Stimulated activated CD4-positive, alpha-beta T cell treated with anti-CD3 and anti-CD28 coated beads, TNF-alpha, amount 100 ng/mL, for 1 hour (primary cell): ENCODE measurements at places on chromosomes 2 and 18.

GRCh38 chr18:9065864-9066263 is 36.6 kb upstream of the NDUFV2 start:
- DNase-seq: no peak

GRCh38 chr2:119230219-119231185 is 6.9 kb downstream of the STEAP3 start:
- no peak for DNase-seq

DNA sequence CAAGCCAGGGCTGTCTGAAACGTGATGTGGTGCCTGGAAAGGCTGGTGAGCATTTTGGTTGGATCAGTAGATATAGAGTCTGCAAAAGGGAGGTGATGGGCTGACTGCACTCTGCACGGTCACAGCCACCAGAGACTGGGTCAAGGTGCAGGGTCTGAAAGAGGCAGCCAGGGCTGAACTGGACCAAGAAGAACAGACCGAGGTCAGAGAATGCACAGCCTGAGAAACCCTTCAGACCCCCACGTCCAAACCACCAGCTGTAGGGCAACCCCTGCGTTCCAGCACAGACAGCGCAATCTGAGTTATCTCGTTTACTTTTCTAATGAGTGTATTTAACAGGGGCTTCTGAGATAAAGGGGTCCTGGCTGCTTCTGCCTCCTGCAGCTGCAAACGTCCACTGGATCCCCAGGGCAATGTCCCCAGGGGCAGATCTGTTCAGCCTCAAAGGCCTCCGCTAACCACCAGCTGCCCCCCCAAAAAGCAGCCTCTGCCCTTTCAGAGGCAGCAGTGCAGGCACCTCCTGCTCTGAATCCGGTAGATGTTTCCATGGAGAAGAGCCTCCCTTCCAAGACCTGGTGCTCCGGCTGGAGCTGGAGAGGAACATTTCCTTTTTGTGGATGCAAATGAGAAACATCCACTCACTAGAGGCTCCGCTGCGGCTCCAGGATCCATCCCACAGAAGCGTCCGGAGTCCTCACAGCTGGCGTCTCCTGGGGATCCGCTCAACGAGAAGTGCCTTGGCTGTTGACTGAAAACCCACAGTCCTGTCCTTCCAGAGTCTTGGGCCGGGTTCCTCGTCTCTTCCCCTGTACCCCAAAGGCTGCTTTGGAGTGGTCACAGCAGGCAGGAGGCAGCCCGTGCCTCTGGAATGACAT is 970 bp upstream of the KCNG2 start:
- no peak for DNase-seq

- no peak for DNase-seq
Measured at GRCh38 chr2:227933884-227934283, 62.5 kb downstream of the DAW1 start.

- DNase-seq: no peak
Measured at GRCh38 chr2:48525269-48525943, 4.5 kb upstream of the STON1 start.

DNA sequence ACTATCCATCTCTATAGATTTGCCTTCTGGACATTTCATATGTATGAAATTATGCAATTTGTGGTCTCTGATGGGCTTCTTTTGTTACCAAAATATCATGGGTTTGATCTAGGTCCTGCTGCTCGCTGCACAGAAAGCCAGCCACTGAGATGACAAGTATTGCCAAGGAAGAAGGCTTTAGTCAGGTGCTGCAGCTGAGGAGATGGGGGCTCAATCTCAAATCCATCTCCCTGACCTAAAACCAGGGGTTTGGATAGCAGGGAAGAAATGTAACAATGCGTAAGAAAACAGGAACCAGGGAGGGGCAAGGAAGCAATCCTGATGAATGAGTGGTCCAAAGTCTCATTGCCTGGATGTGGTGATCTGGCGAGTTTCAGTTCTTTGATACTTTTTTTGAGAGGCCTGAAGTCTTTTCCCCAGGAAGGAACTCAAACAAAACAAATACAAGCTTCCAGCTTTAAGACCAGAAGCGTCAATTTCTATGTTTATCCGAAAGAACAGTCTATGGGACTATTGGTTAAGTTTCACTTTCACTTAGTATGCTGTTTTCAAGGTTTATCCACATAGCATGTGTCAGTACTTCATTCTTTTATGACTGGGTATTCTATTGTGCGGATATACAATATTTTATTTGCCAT is 3.4 kb upstream of the CKAP2L start:
- no peak for DNase-seq

DNA sequence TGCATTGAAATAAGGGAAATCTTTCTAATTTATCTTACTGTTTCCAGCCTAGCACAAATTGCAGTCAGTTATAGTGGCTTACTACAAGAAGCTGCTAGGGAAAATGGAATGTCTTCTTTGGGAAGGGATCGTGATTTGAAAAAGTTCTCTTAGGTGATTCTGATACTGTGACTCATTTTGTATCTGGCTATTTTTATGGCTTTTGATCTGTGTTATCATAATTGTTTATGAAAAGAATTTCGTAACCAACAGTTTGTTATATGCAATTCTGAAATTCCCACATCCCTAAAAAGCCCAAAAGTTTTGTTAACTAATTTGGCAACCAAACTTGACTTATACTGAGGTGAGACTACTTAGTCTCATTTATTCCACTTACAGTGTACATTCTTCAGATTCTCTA is 12.4 kb downstream of the PTPN4 start:
- DNase-seq: no peak

DNA sequence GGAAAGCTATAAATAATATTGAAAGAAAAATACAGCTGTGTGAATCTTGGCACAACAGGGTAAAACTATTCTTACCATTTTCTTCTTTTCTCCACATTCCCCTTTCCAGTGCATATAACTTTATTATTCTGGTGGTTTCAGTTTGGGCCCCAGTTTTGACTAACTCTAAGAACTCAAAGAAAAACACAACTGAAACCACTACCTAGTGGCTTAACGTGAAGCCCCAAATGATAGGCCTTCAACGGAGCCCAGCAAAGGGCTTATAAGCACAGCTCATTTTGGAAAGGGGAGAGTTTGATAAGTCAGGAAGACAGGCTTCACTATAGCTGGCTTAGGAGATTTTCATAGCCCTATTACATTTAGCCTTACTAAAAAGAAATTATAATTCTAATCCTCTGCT is 62.4 kb downstream of the PPP1R1C start:
- DNase-seq: no peak

GRCh38 chr2:126839796-126840195 is 58.9 kb upstream of the TEX51 start:
- no peak for DNase-seq

GRCh38 chr2:211729433-211729832 is 809.2 kb downstream of the ERBB4 start:
- DNase-seq: no peak
